ENCODE measurements at places on chromosomes 7 and 10.

- no peak for DNase-seq
These were observed 20.3 kb downstream of the GOT1 start for GRCh38 chr10:99410146-99410545.

GRCh38 chr7:27424749-27425148, 182.1 kb downstream of the EVX1 start:
- no peak for DNase-seq

- no peak for DNase-seq
These were observed 47.6 kb downstream of the ZRANB1 start for GRCh38 chr10:124989526-124989925.

DNA sequence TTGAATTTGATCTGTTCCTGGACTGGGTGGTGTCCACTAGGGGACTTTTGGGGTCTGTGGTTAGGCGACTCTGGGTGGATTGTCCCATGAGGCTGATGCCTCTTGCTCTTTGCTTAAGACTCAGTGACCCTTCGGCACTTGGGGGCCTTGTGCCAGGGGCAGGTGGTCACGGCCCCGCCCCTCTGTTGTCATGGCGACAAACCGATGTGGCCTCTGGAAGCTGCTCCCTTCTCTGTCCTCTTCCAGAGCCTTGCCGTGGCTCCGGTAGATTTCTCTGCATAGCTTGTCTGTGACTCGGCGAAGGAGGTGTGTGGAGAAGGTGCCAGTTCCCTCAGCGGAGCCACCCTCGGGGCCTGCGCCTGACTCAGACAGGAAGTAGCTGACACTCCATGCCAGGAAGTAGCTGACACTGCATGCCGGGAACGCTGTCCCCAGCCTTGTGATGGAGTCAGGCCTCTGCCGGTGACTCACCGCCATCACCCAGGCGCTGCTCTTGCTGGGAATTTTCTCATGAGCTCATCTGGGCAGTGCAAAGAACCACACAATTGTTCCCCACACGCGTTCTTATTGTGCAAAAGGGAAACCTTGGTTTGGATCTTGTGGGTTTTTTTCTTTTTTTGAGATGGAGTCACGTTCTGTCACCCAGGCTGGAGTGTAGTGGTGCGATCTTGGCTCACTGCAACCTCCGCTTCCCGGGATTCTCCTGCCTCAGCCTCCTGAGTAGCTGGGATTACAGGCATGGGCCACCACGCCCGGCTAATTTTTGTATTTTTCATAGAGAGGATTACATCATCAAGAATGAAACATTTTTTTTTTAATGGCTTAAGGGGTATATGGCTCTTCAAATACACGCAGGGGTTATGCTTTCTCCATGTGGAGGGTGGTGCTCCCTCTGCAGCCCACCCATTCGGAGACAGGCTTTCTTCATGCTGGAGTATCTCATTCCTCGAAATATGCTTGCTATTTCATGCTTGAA, 72.6 kb downstream of the PFKFB3 start:
- DNase-seq, result peak; percentile 90

DNA sequence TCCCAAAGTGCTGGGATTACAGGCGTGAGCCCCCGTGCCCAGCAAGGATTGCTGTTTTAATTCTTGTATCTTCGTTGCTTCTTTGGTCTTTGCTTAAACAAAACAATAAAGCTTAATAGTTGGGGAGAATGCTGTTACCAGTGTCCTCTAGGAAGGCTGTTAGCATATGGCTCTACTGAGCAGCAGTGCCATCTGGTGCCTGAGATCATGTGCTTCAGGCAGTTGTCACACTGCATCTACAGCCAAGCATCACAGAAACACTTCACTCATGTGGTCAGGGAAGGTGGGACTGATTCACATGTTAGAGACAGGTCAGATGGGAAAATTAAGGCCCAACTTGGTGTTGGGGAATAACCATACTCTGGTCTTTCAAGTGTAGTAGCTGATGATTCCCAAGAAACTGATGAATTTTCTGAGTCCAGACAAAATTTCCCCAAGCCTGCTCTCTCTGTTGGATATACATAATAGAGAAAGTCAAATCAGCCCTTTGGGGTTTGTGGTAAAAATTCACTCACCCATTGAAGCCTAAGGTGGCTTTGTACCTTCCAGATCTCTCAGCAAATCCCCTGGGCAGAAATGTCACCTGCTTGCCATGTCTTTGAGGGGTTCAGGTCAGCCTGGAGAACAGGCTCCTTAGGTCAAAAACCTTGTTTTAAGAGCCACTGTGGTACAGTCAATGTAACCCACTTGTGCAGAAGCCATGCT, 28.4 kb downstream of the UBE2D4 start:
- peak; percentile 28 for DNase-seq

DNA sequence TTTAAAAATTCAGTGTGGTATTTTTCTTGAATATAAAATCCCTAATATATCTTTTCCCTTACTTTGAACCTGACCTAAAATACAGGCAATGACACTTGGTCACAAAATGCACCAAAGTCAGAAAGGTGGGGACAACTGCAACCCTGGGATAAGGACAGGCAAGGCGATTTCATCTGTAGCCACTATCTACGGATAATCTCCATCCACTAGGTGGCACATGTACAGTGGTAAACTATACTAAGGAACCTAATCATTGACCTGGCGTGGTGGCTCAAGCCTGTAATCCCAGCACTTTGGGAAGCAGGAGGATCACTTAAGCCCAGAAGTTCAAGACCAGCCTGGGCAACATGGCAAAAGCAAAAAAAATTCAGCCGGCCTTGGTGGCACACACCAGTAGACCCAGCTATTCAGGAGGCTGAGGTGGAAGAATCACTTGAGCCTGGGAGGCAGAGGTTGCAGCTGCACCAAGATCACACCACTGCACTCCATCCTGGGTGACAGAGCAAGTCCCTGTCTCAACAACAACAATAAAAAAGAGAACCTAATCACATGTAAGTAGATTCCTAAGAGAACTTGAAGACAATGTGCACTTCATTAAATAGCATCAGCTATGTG, 98.9 kb downstream of the KMT2C start:
- peak; percentile 28 for DNase-seq

- no peak for DNase-seq
These were observed 58.8 kb downstream of the WDR37 start for GRCh38 chr10:1114719-1115606.

DNA sequence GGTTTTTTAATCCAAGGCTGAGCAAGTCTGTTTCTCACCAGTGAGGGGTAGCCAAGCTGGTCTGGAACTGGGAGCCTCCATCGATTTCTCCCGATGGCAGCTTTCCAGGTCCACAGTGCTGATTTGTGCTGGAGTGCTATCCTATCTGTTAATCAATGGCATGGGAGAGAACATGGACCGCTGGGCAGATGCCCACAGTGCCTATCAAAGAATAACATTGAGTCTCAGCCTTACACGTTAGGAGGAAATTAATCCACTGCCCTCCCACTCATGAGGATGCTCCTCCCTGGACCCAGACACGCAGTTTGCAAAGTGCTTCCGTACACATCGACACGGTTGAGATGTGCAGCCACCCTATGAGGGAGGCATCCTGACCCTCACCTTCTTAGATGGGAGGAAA, 36.0 kb upstream of the CUX1 start:
- DNase-seq, result no peak

DNA sequence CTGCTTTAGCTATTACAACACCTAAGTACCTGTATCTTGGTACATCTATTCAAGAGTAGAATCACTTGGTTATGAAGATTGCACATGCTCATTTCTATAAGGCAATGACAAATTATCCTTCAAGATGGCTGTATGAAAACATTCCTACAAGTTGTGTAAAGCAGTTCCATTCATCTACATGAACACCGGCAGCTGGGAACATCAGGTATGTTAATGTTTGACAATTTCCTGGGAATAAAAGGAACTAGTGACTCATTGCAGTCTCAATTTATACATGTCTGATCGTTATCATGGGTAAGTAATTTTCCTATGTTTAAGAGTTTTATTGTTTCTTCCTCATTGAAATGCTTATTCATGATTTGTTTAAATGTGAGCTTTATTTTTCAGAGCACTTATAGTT, 203.2 kb upstream of the SEMA3E start:
- no peak for DNase-seq

DNA sequence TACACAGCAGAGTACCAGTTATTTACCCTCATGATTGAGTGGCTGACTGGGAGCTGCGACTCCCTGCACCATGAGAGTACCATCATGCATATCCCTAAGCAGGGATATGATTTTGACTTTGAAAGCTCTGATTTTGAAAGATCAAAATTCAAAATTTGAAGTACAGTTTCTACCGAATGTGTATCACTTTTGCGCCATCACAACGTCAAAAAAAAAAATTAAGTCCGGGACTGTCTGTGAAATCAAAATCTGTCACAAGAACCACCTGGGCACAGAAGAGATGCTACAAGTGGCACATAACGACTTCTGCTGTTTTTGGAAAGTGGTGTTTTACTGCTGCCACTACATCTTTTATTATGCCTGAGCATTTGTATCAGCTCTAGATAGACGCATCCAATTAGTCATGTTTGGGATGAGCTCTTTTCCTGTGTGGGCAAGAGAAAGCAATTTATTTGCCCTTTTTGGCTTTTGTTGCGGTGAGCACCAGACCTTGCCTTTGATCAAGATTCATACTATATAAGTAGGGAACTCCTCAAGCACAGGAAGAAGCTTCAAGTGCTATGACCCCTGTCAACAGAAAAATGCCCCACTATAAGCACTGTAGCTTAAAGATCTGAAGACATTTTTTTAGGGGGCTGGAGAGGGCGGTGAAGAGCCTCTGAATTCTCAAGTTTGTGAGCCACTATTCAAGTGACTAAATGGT, 10.7 kb downstream of the MTPN start:
- DNase-seq, result no peak

DNA sequence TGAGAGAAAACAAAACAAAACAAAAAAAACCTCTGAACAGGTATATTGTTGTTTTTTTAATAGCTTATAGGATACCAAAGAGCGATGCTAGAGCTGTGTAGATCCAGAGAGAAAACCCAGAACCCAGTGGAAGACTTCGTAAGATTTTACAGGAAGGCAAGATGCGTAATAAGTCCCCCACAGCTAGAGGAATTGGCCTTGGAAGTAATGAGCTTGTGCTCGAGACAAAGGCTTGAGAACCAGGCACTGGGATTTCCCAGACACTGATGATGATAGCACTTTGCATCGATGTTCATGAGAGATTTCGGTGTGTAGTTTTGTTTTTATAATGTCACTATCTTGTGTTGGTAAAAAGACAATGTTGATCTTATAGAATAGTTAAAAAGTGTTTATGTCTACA, 821.5 kb upstream of the IGFBP3 start:
- no peak for DNase-seq

GRCh38 chr7:3897430-3898372, 596.6 kb downstream of the SDK1 start:
- DNase-seq, result peak; percentile 54

GRCh38 chr7:151428378-151429236, 11.3 kb downstream of the CRYGN start:
- no peak for DNase-seq

GRCh38 chr10:31771331-31771831, 157.2 kb downstream of the ARHGAP12 start:
- no peak for DNase-seq

DNA sequence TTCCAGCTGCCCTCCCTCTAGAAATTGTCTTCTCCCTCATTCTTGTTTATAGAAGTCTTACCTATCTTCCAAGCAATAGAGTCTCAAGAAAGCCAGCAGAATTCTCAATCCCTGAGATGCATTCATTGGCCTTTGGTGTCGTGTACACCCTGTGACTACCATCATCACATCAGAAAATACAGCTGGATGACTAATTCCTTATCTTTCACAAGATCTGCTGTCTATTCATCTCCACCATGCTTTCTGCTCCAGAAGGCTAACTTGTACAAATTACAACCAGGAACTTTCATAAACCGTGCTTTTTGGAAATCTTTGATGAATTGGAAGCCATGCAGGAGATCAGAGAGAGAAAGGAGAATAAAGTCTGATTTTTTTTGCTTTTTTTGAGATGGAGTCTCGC, 1062.9 kb upstream of the GHITM start:
- DNase-seq, result no peak

DNA sequence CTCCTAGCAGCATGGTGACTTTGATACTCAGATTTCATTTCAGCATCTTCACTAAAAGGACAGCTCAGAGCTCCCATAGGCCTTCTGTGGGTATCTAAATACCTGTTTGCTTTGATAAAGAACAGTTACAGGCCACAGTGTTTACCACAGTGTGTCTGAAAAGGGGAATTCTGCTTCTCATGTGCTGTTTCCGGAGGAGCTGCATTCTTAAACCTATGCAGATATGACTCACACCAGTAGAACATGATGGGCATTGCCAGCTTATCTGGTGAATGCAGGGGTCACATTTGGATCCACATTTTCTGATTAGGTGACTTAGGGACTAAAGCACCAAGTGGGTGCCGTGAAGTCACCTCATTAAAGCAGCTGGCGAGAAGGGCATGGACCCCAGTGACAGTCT, 52.6 kb downstream of the TRRAP start:
- DNase-seq, result no peak

DNA sequence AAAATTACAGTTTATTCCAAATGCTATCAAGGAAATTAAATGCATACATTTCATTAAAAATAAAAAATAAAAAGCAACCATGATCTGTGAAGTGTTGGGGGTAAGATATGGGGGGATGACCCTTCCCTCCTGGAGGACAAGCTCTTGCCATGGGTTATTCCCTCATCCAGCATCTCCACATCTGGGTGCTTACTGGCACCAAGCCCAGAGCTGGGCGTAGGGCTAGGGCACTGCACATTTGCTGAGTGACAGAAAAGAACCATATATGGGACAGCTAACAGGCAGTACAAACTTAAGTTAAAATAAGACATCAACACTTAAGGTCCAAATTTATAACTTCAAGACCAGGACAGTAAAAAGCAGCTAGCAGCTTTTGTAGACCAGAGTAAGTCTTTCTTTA, 10.2 kb downstream of the CCDC6 start:
- DNase-seq, result no peak

- DNase-seq, result no peak
These were observed 112.0 kb downstream of the PPP1R3A start for GRCh38 chr7:113806633-113807327.

GRCh38 chr7:27032839-27033238, 63.0 kb downstream of the HOXA1 start:
- no peak for DNase-seq

- no peak for DNase-seq
These were observed 457.6 kb downstream of the PLXNA4 start for GRCh38 chr7:132118641-132119040.

DNA sequence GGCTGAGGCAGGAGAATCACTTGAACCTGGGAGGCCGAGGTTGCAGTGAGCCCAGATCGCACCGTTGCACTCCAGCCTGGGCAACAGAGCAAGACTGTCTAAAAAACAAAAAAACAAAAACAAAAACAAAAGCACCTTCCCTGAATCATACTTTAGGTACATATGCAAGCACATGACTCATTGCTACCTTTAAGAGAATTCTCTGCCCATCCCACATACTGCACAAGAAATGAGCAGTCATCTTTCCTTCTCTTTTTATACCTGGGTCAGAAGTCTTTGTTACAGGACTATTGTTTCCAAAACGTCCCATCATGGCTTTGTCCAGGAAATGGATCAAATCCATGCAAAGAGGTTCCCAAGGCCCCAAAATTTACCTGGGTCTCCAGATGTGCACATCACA, 21.5 kb upstream of the AKR1B10 start:
- no peak for DNase-seq

All from stimulated activated CD8-positive, alpha-beta memory T cell treated with anti-CD3 and anti-CD28 coated beads, Interleukin-4, amount 100 ng/mL, for 48 hours (primary cell).